Omental fat pad (tissue), 4 donors: ENCODE measurements at places on chromosomes 5 and 9. TPM values are rescaled to one million over a fixed set of nuclear protein-coding genes. Genes with fewer than 3 reads are reported as not detected.
A peak's percentile ranks its signal among the peaks of the same experiment; 100 is the strongest.

SLC22A5 gene
- 20.2 TPM for total RNA-seq

DNA sequence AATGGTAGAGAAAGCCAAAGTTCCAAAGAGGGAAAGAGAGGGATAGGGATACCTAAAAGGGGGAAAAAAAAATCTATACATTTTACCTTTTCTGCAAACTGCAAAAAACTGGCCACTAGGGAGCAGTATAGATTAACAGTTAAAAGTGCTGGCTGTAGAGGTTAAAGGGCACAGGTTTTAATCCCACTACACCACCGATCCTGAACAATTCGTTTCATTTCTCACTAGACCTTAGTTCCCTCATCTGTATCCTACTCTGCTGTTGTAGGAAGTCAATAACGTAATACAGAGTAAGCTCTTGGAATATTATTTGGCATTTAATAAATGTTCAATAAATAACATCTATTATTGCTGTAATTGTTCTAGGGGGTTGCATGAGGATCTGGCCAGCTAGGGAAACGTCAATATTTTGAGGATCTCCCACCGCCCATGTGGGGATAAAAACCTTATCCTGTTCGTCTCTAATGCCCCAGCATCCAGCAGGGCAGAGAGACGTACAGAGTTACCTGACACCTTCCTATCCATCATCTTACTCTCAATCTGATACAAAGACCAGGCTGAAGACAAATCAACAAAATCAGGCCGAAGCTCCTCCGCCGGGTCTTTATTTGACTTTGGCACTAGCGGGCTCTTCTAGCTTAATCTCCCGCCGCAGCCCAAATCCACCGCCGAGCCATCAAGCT lies 757 bp downstream of the CDC26 start:
- DNase-seq = no peak

GPBP1 gene
- total RNA-seq = 56.1 TPM

- no peak for DNase-seq
These were observed 55.7 kb downstream of the NXNL2 start for GRCh38 chr9:88590558-88591146.

DNA sequence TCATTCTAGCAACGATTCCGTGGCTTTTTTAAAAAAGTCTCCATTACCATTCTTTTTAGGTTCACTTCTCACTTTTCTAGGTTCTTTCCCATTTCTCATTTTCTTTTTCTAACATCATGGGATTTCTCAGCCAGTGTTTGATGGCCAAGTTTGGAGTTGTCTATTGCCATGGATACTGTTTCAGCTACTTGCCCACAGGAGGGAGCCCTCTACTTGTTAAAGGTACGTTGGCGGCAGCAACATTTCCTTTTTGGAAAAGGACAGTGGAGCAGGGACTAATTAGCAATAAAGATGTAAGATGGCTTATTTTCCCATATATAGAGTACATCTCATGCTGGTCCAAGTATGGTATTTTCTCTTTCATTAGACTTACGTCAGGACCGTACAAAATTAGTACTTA lies 2257.5 kb upstream of the C9orf72 start:
- no peak for DNase-seq

GRCh38 chr5:132485641-132486317 lies 4.8 kb downstream of the IRF1 start:
- DNase-seq = peak; percentile 20

- DNase-seq = no peak
These were observed 322 bp upstream of the SH3GL2 start for GRCh38 chr9:17578577-17578910.

DNA sequence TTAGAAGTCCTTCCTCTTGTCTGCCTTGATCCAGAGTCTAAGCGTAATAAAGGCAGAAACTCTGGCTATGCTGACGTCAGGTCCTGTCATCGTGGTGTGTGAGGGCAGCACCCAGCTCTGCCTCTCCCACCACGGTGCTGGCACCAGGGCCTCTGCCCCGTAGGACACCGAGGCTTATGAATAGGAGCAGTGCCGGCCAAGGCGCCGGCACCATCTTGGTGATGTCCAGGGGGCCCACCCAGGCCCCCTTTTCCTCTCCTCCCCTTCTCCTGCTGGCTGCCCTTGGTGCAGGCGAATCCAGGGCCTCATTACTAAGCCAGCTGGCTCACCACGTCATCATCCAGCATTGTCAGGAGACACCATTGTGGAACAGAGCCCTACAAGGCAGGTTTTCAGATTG lies 252.3 kb downstream of the FANCC start:
- DNase-seq = no peak

DNA sequence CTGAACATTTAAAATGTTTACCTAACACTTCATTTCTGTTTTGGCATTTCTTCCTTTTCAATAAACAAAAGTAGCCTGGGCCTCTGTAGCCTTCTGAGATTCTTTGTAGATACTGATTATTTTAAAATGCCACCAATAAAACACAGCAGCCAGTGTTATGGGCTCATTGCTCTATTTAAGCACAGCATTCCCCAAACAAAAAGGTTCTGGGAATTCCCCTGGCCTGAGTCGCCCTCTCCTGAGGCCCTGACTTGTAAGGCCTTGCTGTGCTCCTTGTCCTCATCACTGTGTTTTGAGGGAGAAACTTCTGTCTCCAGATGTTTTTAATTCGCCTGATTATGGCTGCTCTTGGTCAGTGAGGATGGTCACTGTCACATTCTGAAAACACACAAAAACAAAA lies 33.0 kb upstream of the CTXN3 start:
- DNase-seq = no peak

DNA sequence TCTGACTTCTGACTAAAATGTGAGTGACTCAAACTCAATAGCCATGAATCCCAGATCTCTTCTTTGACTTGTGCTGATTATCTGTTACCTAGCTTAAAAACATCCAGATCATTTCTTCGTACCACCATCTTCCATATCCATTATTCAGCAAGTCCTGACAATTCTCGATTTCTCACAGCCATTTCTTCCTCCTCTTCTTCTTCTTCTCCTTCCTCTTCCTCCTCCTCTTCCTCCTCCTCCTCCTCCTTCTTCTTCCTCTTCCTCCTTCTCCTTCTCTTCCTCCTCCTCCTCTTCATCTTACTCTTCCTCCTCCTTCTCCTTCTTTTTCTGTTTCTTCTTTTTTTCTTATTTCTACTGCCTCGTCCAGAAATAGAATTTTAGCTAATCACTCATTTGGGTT lies 77.0 kb upstream of the MAP1B start:
- DNase-seq = no peak

GRCh38 chr9:133514460-133515239 lies 10.1 kb downstream of the MYMK start:
- no peak for DNase-seq

GRCh38 chr9:33236571-33236970 lies 3.4 kb upstream of the SPINK4 start:
- no peak for DNase-seq

DNA sequence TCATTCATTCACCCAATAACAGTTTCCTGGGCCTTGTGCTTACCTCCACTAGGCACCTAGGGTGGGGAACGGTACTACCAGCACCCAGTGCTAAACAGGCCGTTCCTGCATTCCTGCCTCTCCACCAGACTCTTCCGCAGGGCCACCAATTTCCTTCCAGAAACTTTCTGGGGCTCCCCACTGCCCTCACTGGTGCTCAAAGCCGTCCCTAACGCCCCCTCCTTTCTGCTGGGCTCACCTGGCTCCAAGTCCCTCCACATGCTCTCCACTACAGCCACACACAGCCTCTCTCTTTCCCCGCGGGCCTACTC lies 1.4 kb downstream of the PHF19 start:
- DNase-seq = no peak

DNA sequence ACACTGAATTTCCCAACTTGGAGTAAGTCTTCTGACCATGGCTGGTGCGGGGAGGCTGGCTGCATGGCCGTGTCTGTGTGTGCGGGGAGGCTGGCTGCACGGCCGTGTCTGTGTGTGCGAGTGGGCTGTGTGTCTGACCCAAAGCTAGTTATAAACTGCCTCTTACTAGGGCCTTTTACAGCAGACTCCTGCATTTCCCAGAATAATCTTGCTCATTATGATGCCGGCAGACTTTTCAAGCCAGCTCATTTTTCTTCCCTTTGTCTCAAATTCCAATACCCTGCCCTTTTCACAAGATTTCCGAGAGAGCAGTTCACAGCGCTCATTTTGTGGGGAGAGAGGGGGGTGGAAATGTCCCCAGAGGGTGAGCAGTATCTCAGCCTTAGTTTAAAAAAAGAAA lies 470.7 kb upstream of the BRINP1 start:
- no peak for DNase-seq

DNA sequence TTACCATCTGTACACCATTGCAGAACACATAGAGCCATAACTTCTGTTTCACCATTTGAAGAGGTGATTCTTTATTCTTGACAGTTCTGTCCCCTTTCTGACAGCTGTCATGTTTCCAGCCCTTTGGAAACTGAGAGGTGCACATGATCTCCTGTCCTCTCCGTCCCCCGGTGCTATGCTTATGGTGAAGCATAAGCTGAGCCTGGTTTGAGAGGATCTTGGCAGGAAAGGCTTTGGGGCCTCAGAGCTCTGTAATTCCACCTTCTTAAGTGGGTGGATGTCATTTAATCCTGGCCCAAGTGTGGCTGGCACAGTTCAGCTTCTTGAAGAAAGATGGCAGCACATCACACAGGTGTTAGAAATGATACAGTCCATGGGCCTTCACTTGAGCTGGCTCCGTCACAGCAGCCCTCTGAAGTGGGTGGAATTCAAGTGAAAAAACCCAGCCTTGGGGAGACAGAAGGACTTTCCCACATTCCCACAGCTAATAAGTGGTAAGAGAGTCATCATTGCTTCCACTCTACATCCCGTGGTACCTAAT lies 30.7 kb upstream of the GRPEL2 start:
- no peak for DNase-seq

- DNase-seq = peak; percentile 33
These were observed 752 bp downstream of the TSTD2 start for GRCh38 chr9:97632248-97632984.
